Right atrium auricular region (tissue), 2 donors: ENCODE measurements at places on chromosomes 5 and 9.

DNA sequence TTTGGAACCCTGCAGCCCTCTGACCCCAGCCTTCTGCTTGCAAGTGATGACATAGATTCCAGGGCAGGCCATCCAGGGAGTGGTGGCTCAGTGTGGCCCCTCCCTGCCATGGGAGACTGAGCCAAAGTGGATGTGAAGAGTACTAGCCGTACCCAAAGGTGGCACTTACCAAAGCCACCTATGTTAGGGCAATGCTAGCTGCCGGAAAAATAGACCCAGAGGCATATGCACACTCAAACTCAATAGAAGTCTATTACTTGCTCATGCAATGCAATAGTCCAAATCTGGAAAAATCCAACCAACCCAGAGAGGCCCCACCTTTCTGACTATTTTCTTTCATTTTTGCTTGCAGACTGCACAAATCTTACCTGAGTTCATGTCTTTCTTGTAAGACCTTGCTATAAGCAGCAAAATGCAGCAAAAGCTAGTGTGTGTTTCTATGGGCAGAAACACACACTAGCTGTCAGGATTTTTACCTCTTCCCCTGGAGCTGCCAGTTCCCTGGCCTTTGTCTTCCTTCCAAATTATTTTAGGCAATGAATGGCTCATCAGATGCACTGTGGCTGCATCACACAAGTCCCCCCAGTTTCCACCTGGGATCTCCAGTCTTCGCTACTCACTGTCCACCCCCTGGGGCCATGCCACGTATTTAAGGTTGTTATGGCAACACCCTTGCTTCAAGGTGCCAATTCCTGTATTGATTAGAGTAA is 74.0 kb downstream of the HRH2 start:
- DNase-seq, result no peak
- no peaks in the 10 kb centered on the region for H3K27me3 ChIP-seq
- no peak overlapping the region for H3K4me3 ChIP-seq
- H3K27ac ChIP-seq, result no peak overlapping the region
- no peaks in the 10 kb centered on the region for H3K36me3 ChIP-seq

- H3K27me3 ChIP-seq, result no peaks in the 10 kb centered on the region
- no peaks in the 10 kb centered on the region for H3K4me1 ChIP-seq
- peaks cover 25% of the 10 kb centered on the region for H3K36me3 ChIP-seq
- no peak overlapping the region for H3K4me3 ChIP-seq
- no peak overlapping the region for H3K27ac ChIP-seq
Observed at GRCh38 chr5:154412316-154412715, 33.5 kb upstream of the SAP30L start.

DNA sequence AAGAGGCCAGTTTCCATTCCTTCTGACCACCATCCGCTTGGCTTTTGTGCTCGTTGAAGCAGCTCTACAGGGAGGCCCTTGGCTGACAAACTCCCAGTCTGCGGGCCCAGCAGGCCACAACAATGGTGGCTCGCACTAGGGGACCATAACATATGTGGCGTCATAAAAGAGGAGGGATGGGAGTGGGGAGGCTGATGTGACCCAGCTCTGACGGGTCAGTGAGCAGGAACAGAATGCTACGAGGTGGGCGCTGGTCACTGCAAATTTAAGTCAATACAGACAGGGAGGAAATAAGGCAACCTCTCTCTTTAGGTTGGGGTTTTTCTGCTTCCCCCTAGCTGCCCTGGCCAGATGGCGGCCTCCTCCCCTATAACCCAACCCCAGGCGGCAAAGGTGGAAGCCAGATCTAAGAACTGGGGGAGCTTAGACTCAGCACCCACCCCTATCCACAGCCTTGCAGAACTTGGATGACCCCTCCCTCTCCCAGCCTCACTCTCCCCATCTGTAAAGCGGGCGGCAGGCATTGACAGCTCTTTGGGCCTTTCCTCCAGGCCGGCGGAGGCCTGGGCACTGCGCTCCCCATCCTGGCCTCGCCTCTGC is 778 bp downstream of the FRRS1L start:
- H3K4me3 ChIP-seq, result no peak overlapping the region
- no peaks in the 10 kb centered on the region for H3K27me3 ChIP-seq
- no peak for DNase-seq
- H3K4me1 ChIP-seq, result no peaks in the 10 kb centered on the region

DNA sequence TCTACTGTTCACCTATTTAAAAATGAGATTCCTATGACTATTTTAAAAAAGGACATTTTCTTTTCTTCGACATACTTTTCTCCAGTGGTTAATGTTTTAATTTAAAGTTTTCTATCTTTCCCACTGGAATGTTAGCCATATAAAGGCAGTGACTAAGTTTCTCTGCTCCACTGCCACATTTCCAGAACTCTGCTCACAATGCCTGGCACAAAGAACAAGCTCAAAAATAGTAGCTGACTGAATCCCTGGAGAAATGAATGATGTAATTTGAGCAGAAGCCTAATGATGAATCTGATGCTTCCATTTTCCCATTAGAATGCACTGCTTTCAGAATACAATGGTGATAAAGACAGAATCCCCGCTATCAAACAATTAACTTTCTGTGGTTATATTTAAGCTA is 817.8 kb downstream of the MTRR start:
- DNase-seq, result no peak
- H3K36me3 ChIP-seq, result no peaks in the 10 kb centered on the region
- no peaks in the 10 kb centered on the region for H3K4me1 ChIP-seq

DNA sequence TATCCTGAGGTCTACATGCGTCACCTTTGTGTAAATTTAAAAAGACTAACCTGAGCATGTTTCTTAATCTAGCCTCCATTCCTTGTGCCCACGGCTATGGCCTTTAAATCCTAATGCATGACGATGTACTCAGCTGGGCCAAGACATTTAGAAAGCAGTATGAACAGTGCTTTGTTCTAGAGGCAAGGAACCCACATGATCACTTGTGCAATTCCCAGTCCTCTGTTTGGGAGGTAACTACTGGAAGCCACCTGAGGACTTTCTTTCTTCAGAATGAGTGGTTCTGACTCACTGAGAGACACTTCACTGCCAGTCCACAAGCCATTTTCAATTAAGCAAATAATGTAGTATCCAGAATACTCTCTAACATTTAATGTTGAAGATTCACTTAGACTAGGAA is 181.3 kb downstream of the RAB3C start:
- no peaks in the 10 kb centered on the region for H3K27me3 ChIP-seq
- no peak overlapping the region for H3K27ac ChIP-seq
- no peaks in the 10 kb centered on the region for H3K36me3 ChIP-seq

- H3K4me3 ChIP-seq, result no peak overlapping the region
- peaks cover 5% of the 10 kb centered on the region for H3K4me1 ChIP-seq
- no peak for DNase-seq
- H3K27ac ChIP-seq, result no peak overlapping the region
- no peaks in the 10 kb centered on the region for H3K36me3 ChIP-seq
Observed at GRCh38 chr9:8871796-8872445, 1072.3 kb upstream of the DMAC1 start.

DNA sequence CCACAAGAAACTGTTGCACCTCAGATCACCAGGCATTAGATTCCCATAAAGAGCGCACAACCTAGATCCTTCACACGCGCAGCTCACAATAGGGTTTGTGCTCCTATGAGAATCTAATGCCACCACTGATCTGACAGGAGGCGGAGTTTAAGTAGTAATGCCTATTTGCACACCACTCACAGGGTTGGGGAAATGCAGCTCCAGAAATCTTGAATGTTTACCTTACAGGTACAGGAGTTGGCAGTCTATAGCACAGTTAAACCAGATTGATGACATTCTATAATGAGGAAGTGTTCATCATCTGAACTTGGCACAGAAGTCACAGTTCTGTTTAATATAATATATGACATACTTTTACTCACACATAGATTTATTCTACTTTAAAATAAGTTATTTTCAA is 732.2 kb upstream of the ZNF608 start:
- H3K27ac ChIP-seq, result no peak overlapping the region
- DNase-seq, result no peak
- H3K4me1 ChIP-seq, result no peaks in the 10 kb centered on the region

DNA sequence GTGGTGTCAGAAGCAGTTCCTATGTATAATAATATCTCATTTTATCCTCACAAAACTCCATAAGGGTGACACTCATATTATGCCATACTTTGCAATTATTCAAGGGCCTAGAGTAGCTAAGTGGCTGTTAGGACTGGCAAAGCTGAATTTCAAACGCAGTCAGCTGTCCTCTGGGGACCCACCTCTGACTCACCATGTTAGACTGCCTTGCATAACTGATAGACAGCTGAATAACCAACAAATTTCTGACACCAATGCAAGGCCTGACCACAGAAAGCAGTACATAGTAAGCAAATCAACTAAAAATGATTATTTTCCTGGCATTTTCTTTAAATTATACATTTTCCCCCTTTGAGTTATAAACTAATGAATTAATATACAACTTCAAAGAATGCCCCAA is 251.6 kb upstream of the PTGER4 start:
- no peaks in the 10 kb centered on the region for H3K27me3 ChIP-seq
- no peak overlapping the region for H3K27ac ChIP-seq
- H3K4me3 ChIP-seq, result no peak overlapping the region
- H3K4me1 ChIP-seq, result no peaks in the 10 kb centered on the region
- no peaks in the 10 kb centered on the region for H3K36me3 ChIP-seq

- no peaks in the 10 kb centered on the region for H3K27me3 ChIP-seq
- no peak overlapping the region for H3K4me3 ChIP-seq
- no peaks in the 10 kb centered on the region for H3K36me3 ChIP-seq
Observed at GRCh38 chr5:8523501-8523900, 654.6 kb downstream of the MTRR start.

DNA sequence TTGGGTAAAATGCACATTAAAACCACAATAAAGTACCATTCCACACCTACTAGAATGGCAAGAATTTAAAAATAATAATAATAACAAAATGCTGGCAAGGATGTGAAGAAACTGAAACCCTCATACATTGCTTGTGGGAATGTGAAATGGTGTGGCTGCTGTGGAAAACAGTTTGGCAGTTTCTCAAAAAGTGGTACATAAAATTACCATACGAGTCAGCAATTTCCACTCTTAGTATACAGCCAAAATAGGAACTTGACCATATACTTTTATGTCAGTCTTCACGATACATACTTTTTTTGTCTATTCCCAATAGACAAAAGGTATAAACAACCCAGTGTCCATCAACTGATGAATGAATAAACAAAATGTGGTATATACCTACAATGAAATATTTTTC is 15.6 kb downstream of the FKBP15 start:
- H3K4me1 ChIP-seq, result no peaks in the 10 kb centered on the region
- H3K4me3 ChIP-seq, result no peak overlapping the region
- H3K27ac ChIP-seq, result no peak overlapping the region
- no peaks in the 10 kb centered on the region for H3K27me3 ChIP-seq
- no peak for DNase-seq

GRCh38 chr9:22037954-22038690 is 29.0 kb upstream of the CDKN2B start:
- H3K27me3 ChIP-seq, result no peaks in the 10 kb centered on the region
- H3K4me1 ChIP-seq, result no peaks in the 10 kb centered on the region
- DNase-seq, result no peak
- H3K36me3 ChIP-seq, result no peaks in the 10 kb centered on the region
- no peak overlapping the region for H3K27ac ChIP-seq

GRCh38 chr5:146919304-146919703 is 40.7 kb upstream of the PPP2R2B start:
- H3K36me3 ChIP-seq, result no peaks in the 10 kb centered on the region
- H3K4me1 ChIP-seq, result no peaks in the 10 kb centered on the region
- H3K4me3 ChIP-seq, result no peak overlapping the region
- H3K27me3 ChIP-seq, result no peaks in the 10 kb centered on the region
- no peak overlapping the region for H3K27ac ChIP-seq

GRCh38 chr5:120454094-120454798 is 9.9 kb upstream of the PRR16 start:
- no peak for DNase-seq
- no peak overlapping the region for H3K4me3 ChIP-seq
- H3K27me3 ChIP-seq, result no peaks in the 10 kb centered on the region
- no peaks in the 10 kb centered on the region for H3K4me1 ChIP-seq
- no peaks in the 10 kb centered on the region for H3K36me3 ChIP-seq
- H3K27ac ChIP-seq, result no peak overlapping the region

DNA sequence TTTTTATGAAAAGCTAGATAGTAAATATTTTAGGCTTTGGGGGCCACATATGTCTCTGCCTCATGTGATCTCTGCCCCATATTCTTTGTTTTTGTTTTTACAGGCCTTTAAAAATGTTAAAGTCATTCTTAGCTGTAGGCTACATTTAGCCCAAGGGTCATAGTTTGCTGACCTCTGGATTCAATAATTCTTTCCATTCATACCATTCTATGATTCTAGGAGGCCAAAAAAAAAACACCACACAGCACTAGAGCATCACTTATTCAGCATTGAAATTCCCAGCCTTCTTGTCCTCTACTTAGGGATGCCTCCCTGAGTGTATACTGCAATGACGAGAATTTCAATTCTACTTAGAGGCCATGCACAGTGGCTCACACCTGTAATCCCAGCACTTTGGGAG is 17.0 kb downstream of the PTCD2 start:
- no peaks in the 10 kb centered on the region for H3K4me1 ChIP-seq
- H3K4me3 ChIP-seq, result no peak overlapping the region
- DNase-seq, result no peak
- no peaks in the 10 kb centered on the region for H3K27me3 ChIP-seq

DNA sequence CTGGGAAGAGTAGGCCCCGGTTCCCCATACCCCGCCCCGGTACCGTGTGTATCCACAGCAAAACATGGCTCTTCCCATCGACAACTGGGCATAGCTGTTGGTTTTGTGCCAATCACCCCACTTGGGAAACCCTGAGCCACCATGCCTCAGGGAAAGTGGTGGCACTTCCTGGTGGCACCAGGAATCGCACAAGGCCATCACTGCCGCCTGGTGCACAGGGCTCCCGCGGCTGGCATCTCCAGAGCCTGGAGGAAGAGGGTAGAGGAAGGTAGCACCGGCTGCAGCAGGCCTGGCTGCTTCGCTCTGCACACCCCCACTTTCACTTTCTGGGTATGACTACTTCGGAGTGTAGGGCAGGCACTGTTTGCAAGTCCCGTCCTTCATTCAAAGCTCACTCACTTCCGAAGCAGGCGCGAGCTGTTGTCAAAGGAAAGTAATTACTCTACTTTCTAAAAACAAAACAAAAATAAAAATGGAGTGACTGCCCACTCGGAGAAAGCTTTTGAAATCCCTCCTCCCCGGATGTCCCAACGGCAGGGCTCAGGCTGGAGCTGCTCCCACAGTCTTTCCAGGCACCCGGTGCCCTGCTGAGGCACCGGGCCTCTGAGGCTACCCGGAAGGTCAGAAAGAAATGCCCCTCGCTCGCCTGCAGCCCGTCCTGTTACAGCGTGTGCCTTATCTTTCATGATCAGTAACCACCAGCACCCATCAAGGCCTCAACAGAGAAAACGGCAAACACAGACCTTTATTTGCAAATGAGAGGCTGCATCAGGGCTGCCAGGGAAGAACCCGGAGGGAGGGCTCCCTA is 2.0 kb downstream of the BRD3 start:
- H3K4me1 ChIP-seq, result no peaks in the 10 kb centered on the region
- peak overlapping the region; percentile 82 for H3K4me3 ChIP-seq
- no peaks in the 10 kb centered on the region for H3K36me3 ChIP-seq
- H3K27ac ChIP-seq, result peak overlapping the region; percentile 49

DNA sequence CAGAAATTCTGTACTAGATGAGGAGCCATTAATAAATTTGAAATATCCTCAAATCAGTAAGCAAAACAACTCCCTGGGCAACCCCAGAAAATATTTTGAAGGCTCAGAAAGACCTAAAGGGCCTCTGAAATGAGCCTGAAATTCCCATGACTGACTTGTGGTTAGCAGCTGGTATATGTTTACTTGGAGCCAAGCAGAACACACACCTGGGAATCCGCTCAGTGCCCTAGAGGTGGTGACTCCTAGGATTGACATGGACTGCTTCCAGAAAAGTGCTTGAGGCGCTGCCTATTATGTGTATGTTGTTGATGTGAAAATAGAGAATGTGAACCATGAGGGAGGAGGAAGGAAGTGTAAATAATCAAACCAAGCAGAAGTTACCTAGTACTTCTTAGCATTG is 14.7 kb downstream of the RFK start:
- no peak overlapping the region for H3K27ac ChIP-seq
- no peak for DNase-seq
- no peaks in the 10 kb centered on the region for H3K4me1 ChIP-seq
- peaks cover 4% of the 10 kb centered on the region for H3K36me3 ChIP-seq
